ENCODE measurements at places on chromosomes 2 and 18.
A peak's percentile ranks its signal among the peaks of the same experiment; 100 is the strongest.

- DNase-seq, result no peak
These were observed 88.2 kb downstream of the DTNB start for GRCh38 chr2:25585189-25585588.

DNA sequence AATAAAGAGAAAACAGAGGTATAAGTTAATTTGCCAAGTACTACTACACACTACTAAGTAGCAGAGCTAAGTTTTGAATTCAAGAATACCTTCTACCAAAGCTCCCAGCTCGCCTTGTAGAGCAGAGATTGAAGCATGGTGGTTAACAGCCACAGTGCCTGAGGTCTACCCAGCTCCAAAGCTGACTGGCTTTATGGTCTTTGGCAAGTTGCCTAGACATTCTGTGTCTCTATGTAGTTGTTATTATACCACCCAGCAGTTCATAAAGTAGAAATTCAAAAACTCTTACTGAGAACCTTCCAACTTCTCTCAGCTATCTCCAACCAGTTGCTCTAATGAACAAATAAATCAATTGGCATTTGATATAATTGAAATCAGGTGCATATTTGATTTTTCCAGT, 87.8 kb downstream of the PDE11A start:
- DNase-seq, result no peak

- no peak for DNase-seq
These were observed 902.8 kb downstream of the DSC3 start for GRCh38 chr18:30139631-30140287.

DNA sequence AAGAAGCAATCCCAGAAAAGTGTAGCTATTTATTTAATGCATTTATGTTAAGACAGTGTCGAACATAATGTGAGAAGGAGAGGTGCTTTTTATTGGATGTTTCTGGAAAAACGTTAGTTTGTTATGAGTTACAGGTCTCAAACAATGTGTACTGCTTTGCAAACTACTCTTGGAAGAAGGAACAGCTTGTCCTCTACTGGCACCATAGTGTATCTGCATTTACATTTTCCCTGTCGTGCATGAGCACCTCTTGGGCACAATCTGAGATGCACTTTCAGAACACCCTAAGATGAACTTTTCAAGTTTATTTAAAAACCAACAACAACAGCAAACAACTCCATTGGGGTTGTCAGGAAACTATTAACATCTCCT, 22.8 kb downstream of the CCNYL1 start:
- no peak for DNase-seq

GRCh38 chr18:76750917-76751890, 71.2 kb upstream of the ZNF236 start:
- no peak for DNase-seq

GRCh38 chr18:36850527-36851201, 21.7 kb downstream of the KIAA1328 start:
- no peak for DNase-seq

- no peak for DNase-seq
These were observed 43.0 kb upstream of the FZD5 start for GRCh38 chr2:207812726-207813080.

GRCh38 chr2:229748950-229749349, 34.6 kb upstream of the DNER start:
- no peak for DNase-seq

- no peak for DNase-seq
These were observed 726.3 kb downstream of the TSN start for GRCh38 chr2:122481717-122482116.

- no peak for DNase-seq
These were observed 34.1 kb downstream of the LANCL1 start for GRCh38 chr2:210442457-210442856.

DNA sequence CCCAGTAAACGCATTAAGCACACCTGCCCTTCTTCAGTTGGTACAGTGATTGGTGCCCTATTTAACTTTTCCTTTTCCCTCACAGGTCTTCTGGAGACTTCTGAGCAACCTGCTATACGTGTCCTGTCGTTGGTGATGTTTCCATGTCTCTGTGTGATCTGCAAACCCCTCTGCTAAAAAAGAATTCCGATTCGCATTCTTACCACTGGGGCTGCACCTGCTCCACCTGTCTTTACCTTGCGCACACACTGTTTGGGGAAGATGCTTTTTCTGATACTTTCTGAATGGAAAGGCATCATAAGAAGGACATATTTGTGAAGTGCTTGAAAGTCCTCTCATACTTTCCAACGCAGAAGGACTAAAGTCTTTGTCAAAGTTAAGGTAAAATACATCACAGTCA, 323.9 kb upstream of the SOX11 start:
- DNase-seq, result no peak

- no peak for DNase-seq
These were observed 370.4 kb downstream of the CLIP4 start for GRCh38 chr2:29485631-29486030.

GRCh38 chr18:46649071-46649862, 7.8 kb downstream of the LOXHD1 start:
- no peak for DNase-seq

- DNase-seq, result no peak
These were observed 28.1 kb upstream of the PTPN2 start for GRCh38 chr18:12911929-12912703.

DNA sequence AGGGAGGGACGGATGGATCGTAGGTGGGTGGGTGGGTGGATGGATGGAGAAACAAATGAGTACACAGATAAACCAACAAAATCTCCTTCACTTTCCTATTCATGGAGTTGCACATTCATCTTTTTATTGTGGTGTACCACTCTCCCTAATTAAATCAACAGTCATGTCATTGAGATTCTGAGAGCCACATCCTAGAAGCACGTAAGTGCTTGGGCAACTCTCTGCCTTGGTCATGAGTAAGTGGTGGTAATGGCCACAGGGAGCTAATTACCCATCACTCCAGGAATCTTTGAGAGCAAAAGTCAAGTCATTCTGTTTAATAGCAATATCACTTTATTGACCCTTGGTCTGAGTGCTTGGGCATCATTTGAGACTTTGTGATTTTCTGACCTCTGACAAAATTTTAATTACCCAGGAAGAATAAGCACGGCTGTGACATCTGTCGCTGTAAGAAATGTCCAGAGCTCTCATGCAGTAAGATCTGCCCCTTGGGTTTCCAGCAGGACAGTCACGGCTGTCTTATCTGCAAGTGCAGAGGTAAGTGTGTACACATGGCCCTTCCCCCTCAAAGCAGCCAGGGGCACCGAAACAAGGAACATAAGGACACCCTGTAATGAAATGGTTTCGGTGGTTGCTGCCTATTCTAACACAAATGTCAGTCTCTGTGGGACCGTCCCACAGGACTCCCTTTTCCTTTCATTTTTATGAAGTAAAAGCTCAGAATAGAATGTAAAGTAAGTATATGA, 85.9 kb downstream of the FEZ2 start:
- no peak for DNase-seq

DNA sequence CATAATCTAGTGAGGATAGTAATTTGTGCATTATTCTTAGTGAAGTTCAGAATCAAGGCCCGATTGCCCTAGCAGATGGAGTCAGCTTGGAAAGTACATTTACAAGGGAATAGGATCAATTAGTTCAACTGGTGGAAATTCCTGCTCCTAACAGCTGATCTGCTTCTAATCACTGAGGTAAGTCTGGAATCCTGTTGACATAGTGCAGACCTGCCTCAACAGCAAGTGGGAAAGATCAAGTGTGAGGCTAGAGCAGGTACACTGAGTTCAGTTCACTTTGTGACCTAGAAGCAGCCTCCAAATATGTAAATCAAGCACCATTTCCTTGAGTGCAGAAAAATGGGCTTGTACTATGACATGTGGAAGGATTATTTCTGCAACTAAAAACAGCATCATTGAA, 111.2 kb upstream of the NOSTRIN start:
- DNase-seq, result no peak

- no peak for DNase-seq
These were observed 61.4 kb downstream of the ZEB2 start for GRCh38 chr2:144458541-144458940.

GRCh38 chr2:157459486-157459885, 15.6 kb upstream of the CYTIP start:
- DNase-seq, result no peak

DNA sequence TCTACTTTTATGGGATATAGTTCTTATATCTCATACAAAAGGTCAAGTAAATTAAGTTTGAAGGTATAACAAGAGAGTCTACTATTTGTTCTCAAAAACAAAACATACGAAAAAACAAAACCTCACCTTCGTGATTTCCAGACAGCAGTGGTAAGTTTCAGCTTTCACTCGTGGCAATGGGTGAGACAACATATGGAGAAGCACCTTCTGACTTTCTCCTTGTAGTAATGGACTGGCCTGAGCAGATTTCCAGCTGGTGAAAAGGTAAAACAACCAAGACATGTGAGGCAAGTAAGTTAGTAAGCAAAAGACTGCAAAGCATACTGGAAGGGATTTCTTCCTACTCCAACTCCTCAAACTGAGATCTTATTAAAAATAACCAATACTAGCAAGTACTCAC, 39.6 kb downstream of the RTTN start:
- DNase-seq, result no peak

DNA sequence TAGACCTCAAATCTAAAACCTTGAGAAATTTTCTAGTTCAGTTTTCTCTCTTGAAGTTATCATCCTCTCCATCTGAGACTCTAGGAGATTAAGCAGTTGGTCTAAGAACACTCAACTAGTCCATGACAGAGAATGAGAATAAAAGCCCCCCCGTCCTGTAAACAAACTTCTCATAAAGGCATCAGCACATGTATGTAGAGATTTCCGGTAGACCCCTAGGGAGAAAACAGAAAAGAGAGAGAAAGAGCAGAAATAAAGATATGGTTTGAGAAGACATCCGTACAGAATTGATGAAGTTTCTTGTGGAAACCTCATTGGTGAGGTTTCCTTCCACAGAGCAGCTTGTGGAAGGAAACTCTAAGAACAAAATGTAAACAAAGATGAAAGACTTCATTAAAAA, 3.2 kb upstream of the GPR155 start:
- no peak for DNase-seq

DNA sequence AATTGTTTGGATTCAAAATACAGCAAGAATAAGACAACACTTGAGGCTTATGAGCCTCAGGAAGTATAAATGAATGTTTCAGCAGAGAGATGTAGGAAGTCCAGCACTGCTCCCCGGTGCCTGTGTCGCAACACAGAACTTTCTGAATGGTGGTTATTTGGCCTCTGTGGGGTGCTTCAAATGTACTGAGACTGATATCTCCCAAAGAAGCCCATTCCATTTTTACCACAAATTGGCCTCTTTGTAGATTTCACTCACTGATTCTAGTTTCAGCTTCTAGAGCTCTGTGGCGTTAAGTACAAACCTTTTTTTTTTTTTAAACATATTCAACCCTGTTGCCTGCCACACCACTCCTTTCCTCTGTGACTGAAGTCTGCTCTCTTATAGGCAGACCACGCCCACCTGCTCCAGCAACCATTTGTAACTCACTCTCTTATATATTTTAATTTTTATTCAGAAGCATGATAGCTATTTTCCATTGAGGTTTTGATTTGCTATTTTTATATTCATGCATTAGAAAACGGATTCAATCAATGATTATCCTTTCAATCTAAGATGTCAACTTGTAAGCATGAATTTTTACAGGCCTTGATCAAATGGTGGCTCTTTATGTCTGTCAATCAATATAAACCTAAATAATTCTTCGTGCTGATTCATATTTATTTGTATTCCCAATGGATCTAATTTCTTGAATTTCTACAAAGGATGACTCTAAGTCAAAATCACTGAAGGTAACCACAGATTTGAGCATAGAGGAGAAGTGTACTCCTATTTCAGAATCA, 277.1 kb upstream of the CCDC68 start:
- no peak for DNase-seq

DNA sequence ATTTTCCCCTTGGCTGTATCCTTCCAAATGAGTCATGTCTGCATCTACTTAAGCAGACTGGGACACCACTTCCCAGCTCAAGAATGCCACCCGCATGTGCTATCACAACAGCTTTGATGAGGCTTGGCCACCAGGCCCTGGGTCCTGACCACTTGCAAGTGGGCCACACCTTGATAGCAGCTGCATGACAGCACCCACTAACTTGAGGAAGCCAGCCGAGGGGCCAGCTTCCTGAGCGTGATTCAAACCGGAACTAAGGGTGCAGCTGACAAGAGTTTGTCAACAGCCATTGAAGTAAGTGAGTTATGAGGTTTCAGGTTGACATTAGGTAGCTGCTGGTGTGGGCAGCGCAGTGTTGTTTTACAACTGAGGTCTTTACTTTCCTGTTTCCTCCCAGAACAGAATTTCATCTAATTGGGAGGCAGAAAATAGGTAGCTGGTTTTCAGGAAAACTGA, 54.4 kb downstream of the EPHA4 start:
- DNase-seq, result peak; percentile 85

- no peak for DNase-seq
These were observed 60.8 kb upstream of the CCDC195 start for GRCh38 chr2:224776795-224777558.

- DNase-seq, result no peak
These were observed 36.4 kb downstream of the WDSUB1 start for GRCh38 chr2:159249990-159250715.

GRCh38 chr2:170255971-170256370, 78.0 kb downstream of the MYO3B start:
- DNase-seq, result no peak
